Suppressor macrophage treated with lipopolysaccharide for 4 hours (primary cell): ENCODE measurements at places on chromosomes 13 and 19.
A peak's percentile ranks its signal among the peaks of the same experiment; 100 is the strongest.

DNA sequence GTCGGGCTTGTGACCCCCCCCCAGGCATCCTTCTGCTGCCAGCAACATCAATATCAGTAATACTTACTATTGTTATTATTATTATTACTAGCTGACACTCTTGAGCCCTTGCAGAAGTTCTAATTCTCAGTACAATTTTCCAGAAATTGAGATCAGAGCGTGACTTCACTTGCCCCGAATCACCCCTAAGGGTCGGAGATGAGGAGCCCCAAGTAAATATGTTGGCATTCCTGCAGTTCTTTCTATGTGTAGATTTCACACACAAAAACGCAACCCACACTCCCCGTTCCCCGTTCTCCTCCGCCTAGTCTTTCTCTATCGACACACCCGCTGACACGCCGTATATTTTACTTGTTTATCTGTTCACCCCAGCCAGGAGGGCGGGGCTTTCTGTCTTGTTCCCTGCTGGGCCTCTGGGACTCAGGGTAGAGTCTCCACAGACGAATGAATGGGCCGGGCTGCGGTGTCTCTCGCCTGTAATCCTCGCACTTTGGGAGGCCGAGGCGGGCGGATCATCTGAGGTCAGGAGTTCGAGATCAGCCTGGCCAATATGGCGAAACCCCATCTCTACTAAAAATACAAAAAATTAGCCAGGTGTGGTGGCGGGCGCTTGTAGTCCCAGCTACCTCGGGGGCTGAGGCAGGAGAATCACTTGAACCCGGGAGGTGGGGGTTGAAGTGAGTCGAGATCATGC is 14.7 kb downstream of the TLE5 start:
- peak; percentile 55 for DNase-seq

- no peak for DNase-seq
Observed at GRCh38 chr19:5966215-5966614, 11.7 kb downstream of the RANBP3 start.

- DNase-seq: no peak
Observed at GRCh38 chr13:114103801-114104654, 28.4 kb downstream of the RASA3 start.

DNA sequence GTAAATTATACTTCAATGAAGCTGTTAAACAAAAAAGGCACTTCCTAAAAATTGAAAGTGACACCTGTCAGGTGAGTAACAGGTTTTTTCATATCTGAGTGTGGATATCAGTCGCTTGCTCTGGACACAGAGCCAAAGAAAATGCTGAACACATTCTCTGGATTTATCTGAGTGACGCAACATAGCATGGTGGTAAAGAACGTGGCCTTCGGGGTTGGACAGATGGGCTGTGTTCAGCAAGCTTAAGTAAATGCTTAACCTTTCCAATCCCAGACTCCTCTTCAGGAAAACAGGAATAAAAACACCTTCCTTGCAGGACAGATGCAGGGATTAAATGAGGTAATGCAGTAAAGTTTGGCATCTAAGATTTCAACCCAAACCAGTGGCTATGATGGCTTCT is 132.0 kb downstream of the FOXO1 start:
- DNase-seq: no peak

DNA sequence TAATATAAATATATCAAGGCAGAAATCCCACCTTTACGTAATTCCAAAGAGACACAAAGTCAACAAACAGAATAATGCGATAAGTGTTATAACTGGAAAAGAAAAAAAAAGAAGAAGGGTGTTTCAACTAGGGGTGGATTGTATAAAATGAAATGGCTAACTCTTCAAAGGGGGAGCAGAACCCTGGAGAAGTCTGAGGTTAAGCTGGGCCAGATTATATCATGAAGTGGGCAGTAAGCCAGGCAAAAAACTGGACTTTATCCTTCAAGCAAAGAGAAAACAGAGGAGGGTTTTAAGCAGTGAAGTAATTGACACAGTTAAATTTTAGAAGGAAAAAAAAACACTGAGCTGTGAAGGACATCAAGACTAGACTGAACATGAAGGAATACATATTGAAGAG is 41.9 kb downstream of the TBC1D4 start:
- no peak for DNase-seq

- DNase-seq: no peak
Observed at GRCh38 chr19:38654628-38655055, 7.2 kb downstream of the ACTN4 start.

GRCh38 chr13:53152057-53152421 is 123.4 kb downstream of the OLFM4 start:
- DNase-seq: no peak

DNA sequence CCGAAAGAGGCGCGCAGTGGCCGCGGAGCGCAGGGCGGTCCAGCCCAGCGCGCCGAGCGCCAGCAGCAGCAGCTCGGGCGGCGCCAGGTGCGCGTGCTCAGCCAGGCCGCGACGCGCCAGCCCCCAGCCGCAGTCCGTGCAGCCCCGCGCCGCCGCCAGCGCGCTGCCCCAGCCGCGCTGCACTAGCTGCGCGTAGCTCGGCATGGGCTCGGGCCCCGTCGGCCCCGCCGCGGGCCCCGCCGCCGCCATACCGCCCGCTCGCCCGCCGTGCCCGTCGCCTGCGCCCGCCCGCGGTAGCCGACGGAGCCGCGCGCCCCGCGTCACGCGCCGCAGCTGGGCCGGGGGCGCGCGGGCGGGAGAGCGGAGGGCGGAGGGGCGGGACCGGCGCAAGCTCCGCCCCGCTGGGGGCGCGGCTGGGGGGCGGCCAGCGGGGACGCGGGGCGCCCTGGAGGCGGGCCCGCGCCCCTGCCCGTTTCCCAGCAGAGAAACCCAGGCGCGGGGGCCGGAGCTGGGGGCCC is at the start of gene CERS1:
TSS of gene CERS1 (minus strand) at position 335 of the 518 bp plus-strand sequence. CDS start at position 249, 86 bp downstream.
- DNase-seq: peak; percentile 6

DNA sequence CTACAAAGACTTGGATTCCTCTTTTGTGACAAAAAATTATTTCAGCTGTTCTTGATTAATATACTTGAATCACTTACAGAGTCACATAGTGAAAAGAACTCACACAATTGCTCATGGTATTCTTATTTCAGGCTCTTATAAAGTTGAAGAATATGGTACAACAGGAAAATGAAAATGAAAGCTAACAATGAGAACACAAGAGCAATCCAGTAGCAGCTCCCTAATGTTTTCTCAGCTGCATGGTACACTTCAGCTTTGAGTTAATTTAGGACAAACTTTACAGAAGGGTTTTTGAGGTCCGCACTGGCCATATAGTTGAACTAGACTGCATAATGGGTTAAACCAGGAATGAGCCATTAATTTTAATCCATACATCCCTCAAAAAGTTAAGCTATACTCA is 1261.8 kb downstream of the SLITRK5 start:
- DNase-seq: no peak

DNA sequence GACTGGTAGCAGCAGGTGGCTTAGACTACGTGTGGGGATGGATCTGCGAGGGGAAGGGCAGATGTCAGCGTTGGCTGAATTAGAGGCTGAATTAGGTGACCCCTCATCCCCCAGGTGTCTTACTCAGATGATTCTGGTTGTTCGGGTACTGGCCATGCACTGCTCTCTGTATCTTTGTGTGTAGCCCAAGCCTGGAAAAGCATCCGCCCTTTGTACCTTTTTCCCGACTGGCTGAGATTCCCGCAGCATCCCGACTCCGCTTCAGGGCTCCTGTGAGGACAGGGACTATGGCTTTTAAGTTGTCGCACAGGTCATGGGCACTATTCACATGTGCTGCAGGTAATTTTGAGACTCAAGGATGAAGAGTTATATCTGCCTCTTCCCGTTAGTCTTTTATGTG is 7.2 kb downstream of the TFDP1 start:
- no peak for DNase-seq

GRCh38 chr13:35965226-35965927 is 165.8 kb downstream of the DCLK1 start:
- DNase-seq: no peak

GRCh38 chr13:45575830-45576180 is 39.7 kb downstream of the ERICH6B start:
- DNase-seq: no peak

GRCh38 chr13:110528371-110528770 is 33.2 kb downstream of the RAB20 start:
- DNase-seq: peak; percentile 96

GRCh38 chr13:44013758-44014291 is 134.1 kb downstream of the LACC1 start:
- no peak for DNase-seq

DNA sequence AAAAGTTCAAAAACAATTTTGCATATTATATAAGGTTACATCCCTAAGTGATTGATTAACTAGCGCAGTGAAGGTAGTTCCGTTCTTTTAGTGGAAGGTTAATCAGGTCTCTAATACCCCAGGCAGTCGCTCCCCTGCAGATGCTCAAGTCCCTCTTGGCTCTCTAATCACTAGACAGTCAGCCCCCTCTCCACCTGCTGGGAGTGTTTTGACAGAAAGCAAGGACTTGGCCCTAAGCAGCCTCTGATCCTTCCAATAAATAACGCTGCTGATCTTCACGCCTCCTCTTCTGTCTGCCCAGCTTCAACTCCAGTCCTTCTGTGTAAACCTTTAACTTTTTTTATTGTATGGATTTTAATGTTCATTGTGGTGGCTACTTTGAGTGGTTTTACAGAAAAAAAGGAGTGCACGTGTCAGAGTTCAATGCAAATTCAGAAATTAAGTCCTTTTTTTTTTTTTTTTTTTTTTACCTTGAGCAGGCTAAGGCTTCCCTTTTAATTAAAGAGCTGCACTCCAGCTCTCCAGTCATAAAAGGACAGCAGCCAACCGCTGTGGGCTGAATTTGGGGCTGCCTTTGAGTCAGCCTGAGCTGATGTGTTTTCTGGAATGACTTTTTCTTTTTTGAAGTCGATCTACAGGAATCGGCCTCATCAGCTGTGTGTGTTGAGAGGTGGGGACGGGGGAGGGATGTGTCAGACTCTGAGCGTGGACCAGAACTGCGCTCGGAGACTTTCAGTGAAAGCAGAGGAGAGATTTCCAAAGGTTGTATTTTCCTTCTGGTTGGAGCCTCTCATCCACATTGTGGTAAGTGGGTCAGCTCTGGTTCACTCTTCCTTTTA is 33.8 kb upstream of the MYO16 start:
- no peak for DNase-seq

DNA sequence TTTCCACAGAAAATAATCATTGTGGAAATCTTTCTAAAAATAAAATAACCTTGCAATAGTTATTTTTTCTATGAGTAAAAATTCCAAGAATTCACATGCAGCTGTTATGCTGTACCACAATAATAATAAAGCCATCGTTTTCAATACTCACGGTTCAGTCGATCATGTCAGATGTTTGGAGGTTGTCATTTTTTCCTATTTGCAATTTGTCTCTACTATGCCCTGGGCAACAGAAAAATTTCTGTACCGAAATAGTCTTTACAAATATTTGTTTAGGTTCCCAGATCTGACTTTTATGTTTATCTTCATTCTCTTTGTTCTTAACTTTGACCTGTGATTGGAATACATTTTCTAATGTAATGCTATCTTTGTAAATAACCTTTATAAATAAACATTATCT is 79.7 kb downstream of the ESD start:
- DNase-seq: no peak

DNA sequence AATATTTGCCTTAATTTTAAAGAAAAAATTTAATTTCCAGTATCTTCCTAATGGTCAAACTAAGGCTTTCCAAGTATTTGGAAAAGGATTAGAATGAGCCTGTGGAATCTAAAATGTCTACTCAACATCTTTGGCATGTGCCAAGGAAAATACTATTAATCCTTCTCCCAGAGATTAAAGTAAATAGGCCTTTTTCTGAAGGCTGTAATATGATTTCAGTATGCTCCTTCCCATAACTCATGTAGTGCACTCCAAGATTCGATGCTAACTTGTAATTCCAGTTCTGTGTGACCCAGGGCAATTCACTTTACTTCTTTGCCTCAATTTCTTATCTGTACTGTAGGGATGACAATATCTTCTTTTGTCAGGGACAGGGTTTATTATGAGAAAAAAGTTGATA is 196.9 kb downstream of the ZIC5 start:
- no peak for DNase-seq

DNA sequence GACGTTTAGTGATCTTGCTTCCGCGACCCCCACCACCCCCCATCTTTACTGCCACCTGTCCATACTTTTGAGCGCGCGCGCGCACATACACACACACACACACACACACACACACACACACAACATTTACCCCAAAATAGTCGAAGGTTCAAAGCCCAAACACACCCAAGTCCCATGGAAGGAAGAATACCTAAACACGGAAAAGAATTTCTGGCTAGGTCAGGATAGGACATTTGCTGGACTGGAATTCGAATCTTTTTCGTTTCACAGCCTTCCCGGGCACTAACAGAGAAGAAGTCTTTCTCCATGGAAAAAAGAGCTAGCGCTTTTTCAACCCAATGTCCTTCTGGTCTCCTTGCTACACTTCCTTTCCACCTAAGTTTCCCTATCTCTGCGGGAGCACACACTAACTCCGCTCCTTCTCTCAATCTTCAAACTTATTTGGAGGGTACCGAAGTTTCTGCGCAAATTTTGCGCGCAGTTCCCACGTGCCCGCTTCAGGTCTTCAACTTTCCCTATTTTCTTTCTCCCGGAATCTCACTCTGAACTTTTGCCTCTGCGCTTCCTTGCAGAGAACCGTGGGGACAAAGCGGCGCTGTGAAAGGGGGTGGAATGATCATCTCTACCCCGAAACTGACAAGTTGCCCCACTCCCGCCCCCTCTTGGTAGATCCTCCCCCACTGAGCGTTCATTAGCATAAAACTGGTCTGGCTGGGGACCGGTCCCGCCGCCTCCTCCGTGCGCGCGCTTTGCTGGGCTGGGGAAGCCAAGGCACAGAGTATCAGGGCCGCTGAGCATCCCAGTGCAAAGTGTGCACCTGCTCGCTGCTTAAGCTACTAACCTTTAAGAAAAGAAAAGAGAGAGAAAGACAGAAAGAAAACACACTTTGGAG is 2.7 kb downstream of the DACH1 start:
- DNase-seq: peak; percentile 40

DNA sequence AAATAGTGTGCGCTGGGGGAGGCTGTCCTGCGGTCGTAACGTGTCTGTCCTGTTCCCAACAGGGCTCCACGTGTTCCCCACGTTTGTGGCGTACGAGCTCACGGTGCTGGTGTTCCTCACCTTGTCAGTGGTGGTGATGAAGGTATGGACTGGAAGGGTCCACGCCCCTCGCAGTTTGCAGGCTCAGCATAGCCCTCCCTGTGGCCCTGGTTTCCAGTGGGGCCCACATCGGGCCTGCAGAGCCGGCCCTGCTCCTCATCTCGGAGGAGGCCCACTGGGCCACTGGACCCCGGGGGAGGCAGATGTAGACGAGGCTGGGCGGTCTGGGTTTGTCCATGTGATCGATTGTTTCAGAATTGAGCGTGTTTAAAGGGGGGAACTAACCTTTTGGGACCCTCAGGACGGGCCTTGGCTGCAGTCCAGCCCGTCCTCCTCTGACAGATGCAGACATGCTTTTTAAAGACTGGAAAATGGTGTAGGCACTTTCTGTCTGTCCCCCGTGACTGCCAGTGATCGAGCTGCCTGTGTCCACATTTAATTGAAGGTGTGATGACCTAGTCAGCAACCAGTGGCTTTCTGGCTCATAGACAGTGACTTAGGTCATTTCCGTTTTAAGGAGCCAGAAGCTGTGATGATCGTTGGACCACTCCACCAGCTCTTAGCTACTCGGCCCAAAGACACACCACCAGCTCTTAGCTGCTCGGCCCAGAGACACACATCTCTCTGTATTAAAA is 37.1 kb upstream of the TFDP1 start:
- DNase-seq: no peak
